ENCODE measurements at places on chromosomes 16 and 17.

GRCh38 chr17:27596566-27597187 is 34.3 kb upstream of the LGALS9 start:
- no peak for DNase-seq

DNA sequence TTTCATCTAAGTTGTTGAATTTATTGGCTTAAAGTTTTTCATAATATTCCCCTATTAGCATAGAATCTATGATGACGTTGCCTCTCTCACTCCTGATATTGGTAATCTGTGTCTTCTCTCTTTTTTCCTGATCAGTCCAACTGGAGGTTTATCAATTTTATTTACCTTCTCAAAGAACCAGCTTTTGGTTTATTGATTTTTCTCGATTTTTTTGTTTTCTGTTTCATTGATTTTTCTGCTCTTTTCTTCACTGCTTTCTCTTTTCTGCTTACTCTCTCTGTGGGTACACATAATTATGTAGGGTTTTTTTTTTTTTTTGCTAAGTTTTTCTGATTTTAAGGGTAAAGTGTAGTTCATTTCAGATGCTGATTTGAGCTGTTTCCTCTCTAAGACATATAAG is 29.7 kb downstream of the MRTFB start:
- DNase-seq, result no peak

DNA sequence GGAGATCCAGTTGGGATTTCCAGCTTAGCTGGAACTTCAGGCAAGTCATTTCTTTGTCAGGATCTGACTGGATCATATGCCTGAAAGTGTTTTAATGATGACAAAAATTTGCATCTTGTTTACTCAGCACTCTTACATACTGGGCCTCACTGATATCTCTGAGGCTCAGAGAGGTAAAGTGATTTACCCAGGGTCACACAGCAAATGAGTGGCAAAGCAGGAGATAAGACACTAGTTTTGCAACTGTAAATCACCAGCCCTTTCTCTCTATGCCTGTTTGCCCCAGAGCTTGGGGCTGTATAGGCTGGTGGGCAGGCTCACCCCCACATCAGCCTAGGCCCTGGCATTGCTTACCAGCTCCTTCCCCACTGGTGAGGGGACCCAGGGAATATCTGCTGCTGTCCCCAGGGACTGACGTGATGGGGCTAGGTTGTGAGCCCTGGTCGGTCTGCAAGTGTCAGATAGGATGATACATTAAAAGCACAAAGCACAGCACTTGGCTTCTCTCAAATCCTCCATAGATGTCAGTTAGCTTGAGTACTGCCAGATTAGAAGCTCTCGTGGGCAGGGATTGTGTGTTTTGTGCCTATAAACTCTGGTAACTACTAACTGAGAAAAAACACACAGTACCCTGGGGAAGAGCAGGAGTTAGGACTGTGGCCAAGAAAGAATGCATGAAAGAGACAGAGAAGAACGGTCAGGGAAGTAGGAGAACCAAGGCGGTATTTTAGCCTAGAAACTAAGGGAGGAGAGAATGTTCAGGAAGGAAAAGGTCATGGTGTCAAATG is 165.4 kb downstream of the COPRS start:
- no peak for DNase-seq

DNA sequence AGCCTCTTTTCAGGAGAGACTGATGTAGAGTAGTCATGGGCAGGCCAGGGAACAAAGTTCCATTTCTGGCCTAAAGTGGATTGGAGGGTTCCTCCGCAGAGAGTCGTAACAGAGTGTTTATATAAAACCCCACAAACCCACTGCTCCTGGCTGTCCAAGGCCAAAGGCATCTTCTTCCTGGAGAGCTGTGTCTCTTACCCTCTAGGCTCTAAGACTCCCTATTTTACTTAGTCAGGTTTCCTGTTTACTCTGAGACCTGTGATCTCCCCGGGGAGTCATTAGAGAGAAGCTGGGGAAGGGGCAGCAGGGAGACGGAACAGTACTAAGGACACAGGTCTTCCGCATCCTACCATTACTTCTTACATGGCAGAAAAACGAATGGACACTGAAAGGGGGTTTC is 69.5 kb downstream of the HIC1 start:
- peak; percentile 72 for DNase-seq

DNA sequence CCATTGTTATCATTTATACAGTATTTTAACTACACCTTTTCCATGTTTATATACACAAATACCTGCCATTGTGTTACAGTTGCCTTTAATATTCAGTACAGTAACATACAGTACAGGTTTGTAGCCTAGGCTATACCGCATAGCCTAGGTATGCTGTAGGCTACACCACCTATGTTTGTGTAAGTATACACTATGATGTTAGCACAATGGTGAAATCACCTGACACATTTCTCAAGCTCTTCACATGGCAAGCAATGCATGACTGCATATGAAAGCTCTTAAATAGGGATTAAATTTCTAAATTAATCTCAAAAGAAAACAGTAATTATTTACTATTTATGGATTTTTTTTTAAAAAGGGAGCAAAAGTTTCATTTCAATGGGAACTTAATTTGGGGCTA is 12.0 kb downstream of the LRRC37B start:
- no peak for DNase-seq

GRCh38 chr16:27098366-27099049 is 31.8 kb downstream of the C16orf82 start:
- no peak for DNase-seq

DNA sequence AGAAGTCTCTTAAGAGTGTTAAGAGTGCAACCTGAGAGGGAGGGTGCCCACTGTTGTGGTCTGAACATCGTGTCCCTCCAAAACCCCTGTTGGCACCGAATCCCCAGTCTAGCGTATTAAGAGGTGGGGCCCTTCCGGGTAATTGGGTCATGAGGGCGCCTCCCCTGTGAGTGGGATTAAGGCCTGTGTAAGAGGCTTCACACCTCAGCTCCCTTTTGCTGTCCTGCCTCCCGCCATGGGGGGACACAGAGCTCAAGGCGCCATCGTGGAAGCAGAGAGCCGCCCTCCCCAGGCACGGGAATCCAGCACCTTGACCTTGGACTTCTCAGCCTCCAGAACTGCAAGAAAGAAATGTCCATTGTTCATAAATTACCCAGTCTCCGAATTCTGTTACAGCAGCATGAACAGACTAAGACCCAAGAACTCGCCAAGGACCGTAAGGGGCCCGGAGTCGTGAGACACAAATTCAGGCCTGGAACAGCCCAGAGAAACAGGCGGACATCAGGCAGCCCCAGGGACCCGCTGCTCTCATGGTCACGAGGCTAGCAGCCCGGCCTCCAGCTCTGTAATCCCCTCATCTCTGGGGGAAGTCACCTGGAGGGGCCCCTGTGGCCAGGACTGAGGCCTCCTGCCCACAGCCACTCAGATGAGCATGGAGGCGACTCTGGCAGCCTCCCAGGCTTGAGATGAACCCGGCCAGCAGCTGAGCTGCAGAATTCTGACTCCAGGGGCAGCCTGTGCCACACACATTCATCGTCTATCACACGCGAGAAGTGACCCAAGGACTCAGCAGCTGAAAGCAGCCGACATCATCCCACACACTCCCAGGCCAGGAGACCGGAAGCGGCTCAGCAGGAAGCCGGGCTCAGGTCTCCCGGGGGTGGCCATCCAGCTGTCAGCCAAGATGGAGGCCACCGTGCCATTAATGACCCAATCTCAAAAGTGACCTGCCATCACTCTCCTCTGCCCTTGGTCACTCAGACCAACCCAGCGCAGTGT is 12.8 kb upstream of the CHMP6 start:
- no peak for DNase-seq

DNA sequence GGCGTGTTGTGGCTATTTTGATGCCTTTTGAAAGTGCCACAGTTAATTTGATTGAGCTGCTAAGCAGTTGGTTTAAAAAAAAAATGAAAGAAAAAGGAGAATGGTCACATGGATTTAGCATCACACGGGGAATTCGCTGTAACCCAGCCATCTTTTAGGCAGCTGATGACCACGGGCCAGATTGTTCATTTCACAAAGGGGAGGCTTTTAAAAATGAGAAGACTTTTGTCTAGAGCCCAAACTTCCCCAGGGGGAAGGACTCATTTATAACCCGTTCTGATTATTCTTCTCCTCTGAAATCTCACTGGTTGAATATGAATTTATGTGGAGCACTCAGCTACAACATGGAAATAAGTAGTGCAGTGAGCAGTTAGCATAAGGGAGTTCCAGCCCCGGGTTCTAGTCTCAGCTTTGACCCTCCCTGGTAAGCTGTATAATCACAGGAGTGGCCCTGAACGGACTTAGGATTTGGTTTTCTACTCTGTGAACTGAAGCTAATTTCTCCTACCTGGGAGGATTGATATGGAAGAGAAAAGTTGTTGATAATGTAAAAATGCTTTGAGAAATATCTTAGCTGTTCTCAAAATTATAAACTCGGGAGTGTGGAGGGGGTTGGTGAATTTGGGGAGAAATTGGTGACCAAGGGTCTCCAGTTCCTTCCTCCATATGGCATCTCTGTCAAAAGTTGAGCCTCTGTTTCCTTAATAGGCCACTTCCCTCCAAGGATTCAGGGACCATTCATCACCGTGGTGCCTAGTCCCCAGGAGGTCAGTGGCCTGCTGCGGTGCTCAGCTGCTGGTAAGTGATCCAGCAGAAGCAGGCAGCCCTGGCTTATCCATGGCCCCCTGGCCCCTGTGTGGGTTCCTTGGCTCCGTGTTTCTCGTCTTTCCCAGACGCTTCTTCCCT is 76.4 kb upstream of the TBX2 start:
- DNase-seq, result no peak

DNA sequence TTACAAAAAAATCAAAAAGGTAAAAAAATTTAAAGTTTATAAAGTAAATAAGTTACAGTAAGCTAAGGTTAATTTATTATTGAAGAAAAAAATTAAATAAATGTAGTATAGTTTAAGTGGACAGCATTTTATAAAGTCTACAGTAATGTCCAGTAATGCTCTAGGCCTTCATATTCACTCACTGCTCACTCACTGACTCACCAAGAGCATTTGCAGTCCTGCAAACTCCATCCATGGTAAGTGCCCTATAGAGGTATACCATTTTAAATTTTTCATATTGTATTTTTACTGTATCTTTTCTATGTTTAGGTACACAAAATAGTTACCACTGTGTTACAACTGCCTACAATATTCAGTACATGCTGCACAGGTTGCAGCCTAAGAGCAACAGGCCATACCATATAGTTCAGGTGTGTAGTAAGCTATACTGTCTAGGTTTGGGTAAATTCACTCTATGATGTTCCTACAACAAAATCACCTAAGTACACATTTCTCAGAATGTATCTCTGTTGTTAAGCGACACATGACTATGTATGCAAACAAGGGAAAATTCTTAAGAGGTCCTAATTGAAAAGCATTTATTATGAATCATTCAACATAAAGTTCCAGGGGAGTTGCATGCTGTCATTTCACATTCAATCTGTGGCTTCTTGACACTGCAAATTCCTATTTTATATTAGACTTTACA is 92.3 kb downstream of the SPAG9 start:
- DNase-seq, result no peak

- no peak for DNase-seq
Observed at GRCh38 chr16:81480606-81481206, 36.1 kb downstream of the CMIP start.

Data from SJSA1 (cell line).